Left lung (tissue), 14 donors: ENCODE measurements at places on chromosomes 4 and X. TPM values are rescaled to one million over a fixed set of nuclear protein-coding genes. Genes with fewer than 3 reads are reported as not detected.

Gene KLHL8
- total RNA-seq, result 18.2 TPM

Gene GNRHR
- total RNA-seq, result not detected

Gene GC
- not detected for total RNA-seq

Gene EGFL6
- total RNA-seq, result 25.9 TPM

Gene TMPRSS11F
- not detected for total RNA-seq

Gene PIN4
- total RNA-seq, result 7.6 TPM

Gene ARHGAP36
- total RNA-seq, result not detected

Gene XAGE1A
- total RNA-seq, result not detected

Gene GPR34
- 18.7 TPM for total RNA-seq
